NCI-H2081 treated with DMSO at 0.1 percent for 48 hours (cell line): ENCODE measurements at places on chromosomes 2 and 18.

DNA sequence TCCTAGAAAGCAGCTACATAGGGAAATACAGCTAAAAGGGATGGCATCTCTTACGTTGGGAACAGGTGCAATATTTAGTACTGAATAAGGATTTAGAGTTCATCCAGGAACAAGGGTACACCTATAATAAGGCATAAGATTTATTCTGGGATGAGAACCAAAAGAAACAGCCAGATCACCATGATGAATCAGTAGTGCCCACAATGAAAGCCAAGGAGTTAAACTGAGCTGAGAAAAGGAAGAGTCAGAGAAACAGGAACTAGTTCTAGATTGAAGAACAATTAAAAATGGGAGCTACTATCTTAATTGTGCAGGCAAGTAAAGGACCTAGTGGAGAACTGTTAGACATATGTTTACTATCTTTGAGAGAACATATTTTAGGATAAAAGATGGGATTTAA, 692.3 kb downstream of the LRP1B start:
- DNase-seq, result no peak

GRCh38 chr2:239290618-239291474, 110.0 kb downstream of the HDAC4 start:
- no peak for DNase-seq

GRCh38 chr18:31399306-31400032, 22.9 kb downstream of the DSG4 start:
- no peak for DNase-seq

GRCh38 chr2:219916281-219916680, 288.9 kb downstream of the SLC4A3 start:
- DNase-seq, result no peak
